ENCODE measurements at places on chromosomes 11 and 22.

- no peak for DNase-seq
These were observed 603 bp downstream of the KAT5 start for GRCh38 chr11:65712633-65713076.

- DNase-seq = no peak
These were observed 16.3 kb downstream of the CTNND1 start for GRCh38 chr11:57777969-57778317.

GRCh38 chr11:46594374-46594700 is 514 bp upstream of the AMBRA1 start:
- DNase-seq = no peak

GRCh38 chr22:21682385-21683175 is 16.8 kb downstream of the PPIL2 start:
- no peak for DNase-seq

DNA sequence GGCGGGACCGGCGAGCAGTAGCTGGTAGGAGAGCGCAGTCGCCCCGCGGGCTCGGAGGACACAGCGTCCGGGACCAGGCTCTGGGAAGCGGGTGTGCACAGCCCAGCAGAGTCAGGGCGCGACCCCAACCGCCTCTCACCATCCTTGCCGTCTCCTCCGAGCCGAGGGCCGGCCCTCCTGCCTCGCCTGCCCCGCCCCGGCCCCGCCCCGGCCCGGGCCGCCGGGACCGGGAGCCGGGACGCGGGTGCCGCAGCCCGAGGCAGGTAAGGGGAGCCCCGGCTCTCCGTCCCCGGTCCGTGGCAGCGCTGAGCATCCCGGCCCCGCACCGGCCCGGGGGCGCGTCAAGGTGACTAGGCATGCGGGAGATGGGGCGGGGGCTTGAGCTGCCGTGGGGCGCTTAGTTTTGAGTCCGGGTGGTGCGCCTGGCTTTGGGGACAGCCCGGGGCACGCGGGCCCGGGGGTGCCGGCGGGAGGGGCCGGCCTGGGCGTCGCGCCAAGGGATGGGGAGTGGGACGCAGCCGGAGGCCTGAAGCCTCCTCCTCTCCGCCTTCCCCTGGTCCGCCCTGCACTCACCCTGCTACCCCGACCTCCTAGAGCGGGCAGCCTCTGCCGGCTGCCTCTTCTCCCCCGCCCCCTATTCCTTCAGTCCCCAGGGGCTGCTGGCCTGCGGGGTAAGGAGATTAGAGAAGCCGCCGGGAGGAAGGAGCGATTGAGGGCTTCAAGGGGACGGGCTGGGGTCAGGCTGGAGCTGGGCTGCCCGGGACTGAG is at the start of gene ABCG4:
Gene ABCG4, plus strand, starts transcription at position 35 of the 768 bp plus-strand sequence. CDS start 914 bp downstream, outside the sequence.
- DNase-seq = no peak

DNA sequence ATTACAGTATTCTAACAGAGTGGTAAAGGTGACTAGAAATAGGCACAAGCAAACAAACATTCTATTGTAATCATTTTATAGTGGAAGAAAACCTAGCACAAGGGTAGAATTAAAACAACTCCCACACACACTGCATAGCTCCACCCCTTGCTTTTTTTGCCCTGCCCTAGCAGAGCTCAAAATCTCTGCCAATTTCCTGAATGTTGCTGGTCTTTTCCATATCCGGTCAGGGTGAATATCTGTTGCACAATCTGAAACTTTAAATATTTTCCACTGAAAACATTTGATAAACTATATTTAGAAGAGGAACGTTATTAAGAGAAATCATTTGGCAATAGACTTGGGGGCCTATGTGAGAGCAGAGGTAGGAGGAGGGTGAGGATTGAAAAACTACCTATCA is 2.7 kb downstream of the SPA17 start:
- no peak for DNase-seq

DNA sequence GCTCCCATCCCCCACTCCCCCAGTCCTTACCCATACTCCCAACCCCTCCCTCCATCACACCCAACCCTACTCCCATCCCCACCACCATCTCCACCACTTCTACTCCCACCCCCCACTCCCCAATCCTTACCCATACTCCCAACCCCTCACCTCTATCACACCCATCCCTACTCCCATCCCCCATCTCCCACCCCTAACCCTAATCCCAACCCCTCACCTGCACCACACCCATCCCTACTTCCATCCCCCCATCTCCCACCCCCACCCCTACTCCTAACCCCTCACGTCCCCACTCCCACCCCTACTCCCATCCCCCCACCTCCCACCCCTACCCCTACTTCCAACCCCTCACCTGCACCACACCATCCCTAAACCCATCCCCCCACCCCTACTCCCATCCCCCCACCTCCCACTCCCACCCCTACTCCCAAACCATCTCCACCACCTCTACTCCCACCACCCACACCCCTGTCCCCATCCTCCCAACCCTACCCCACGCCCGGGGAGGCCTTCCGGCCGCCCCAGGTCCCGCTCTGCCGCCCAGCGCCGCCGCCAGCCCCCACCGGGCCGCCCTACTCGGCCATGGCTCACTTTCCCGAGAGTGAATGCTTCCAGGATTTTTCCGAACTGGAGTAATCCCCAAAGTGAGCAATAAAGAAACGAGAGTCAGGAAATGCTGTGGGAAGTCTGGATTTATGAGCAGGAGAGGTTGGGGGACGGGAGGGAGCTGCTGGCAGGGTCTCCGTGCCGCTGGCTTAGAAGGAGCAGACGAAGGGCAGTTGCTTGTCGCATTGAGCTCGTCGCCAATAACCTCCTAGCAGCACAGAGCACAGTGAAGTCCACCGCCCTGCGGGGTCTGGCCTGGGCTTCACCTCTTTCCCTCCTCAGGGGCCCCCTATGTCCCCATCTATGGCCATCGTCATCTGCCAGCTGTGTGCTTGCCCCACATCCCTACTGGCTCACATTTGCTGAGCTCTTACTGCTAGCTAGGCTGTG is 4.6 kb downstream of the PRG3 start:
- DNase-seq = no peak

- DNase-seq = no peak
These were observed 72.4 kb upstream of the BIRC3 start for GRCh38 chr11:102244681-102245409.
